ENCODE measurements at places on chromosomes 12 and 14.
A peak's percentile ranks its signal among the peaks of the same experiment; 100 is the strongest.

DNA sequence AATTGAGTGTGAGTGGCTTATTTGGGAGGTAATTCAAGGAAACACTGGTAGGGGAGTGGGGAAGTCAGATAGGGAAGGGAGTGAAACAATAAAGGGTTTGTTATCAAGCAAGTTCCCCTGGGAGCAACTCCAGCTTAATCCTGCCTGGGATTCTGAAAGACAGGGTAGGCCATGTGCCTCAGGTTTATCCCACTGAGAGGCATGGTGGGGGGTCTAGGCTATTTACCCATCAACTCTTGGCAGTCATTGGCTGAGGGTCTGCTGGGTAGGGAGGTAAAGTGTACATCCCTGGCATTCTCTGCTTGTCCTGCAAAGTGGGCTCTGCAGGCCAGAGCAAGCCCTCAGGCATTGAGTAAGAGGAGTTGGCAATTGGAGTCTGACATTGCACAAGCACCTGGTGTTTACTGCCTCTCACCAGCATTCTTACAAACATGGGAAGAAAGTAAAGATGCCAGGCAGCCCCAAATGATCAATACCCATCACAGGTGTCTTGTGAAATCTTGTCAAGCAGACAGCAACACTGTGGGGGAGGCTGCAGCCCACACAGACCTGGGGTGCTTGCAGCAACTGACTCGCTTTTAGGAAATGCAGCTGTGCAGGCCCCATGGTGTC, 169.3 kb downstream of the KTN1 start:
- DNase-seq = peak; percentile 23

DNA sequence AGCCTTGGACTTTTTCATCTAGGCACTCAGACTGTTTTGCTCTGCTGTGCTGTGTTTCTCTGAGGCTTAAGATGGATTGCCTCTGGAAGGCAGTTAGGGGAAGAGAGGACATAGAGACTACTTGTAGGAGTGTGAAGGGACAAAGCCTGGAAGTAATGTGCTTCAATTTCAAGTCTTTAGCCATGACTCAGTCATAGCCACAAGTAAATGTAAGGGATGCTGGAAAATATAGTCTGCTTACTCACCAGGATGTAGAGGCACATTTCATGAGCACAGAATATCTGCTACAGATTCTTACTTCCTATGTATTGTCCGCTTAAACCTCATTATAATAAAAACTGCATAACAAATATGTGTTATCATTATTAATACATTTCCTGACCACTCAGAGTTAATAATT, 794.3 kb upstream of the NOVA1 start:
- DNase-seq = no peak

DNA sequence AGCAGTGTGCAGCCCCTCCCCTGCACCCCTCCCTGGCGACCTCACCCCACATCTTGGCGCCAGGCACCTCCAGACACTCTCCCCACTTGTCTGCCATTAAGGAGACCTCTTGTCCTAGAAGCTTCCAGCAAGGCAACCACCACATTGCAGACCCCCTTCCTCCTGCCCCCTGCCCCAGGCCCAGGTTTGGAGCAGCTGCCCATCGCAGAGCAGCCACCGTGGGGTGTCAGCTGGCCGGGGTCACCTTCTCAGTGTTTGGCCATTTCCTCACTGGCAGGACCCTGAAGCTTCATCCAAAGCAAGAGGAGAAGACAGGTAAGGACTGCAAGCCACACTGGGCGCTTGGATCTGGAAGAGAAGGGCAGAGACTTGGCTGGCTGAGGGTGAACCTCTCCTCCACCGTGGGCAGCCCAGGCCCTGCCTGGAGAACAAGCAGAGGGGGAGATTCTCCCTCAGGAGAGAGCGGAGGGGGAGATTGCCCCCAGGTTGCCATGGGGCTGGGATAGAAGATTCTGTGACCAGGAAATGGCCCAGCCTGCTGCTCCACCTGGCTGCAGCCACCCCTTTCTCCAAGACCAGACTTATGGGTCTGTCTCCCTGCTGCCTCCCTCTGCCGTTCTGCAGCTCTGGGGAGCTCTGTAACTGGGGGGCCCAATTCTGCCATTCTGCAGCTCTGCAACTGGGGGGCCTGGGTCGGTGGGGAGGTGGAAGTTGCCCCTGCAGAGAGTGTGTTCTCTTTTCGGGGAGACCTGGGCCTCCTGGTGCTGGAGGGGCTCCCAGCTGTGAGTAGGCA, 72.9 kb upstream of the C14orf180 start:
- DNase-seq = no peak

- DNase-seq = peak; percentile 55
These were observed 26.3 kb downstream of the ITGA7 start for GRCh38 chr12:55681142-55682077.

DNA sequence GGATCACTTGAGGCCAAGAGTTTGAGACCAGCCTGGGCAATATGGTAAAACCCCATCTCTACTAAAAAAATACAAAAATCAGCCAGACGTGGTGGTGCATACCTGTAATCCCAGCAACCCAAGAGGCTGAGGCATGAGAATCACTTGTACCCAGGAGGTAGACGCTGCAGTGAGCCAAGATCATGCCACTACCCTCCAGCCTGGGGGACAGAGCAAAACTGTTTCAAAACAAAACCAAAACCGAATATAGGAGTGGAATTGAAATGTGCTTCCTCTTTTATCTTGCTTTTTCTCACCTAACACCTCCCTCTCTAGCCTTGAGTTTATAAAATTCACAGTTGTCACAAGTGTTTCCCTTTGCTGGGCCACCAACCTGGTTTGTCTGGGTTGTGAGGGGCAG, 181.9 kb downstream of the PAH start:
- no peak for DNase-seq

DNA sequence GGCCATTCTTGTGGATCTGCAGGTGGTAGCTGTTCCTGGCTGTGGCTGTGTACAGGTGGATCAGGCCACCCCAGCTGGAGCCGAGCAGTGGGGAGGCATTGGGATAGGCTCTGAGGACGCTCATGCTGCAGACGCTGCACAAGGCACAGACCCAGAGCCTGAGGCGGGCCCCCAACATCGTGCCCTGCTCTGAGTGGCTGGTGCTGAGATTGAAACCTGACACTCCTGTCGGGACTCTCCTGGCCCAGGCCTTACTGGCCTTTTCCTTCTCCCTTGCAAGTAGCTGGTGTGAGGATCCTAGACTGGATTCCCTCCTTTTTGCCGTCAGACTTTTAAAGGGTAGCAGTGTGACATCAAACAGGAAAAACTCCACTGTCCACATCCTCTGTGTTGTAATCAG, at the start of gene FGF23:
Gene FGF23, minus strand, starts transcription at position 308 of the 400 bp plus-strand sequence. Its CDS starts 130 bp downstream, at position 178.
- peak; percentile 12 for DNase-seq

DNA sequence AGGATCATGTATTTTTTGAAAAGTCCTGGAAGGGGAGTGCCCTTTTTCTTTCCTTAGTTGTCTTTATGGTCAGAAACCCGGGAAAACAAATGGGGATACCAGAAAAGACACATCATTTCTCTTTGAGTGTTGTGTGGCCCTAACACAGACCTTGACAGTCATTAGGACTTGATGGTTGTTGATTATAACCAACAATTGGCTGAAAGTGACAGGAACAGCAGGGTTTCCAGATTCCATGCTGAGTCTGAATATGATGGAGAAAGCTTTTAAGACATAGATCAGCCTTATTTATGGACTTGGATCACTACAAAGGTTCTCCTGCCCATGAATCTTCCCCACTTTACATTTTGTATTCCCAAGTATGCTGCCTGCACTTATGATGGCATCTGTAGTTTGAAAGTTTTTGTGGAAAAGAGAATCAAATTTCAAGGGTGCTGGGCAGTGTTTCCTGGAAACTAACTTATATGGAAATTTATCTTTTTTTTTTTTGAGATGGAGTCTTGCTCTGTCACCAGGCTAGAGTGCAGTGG, 30.4 kb downstream of the POLR3B start:
- no peak for DNase-seq

- DNase-seq = no peak
These were observed 2.6 kb upstream of the RIN3 start for GRCh38 chr14:92510972-92511371.

DNA sequence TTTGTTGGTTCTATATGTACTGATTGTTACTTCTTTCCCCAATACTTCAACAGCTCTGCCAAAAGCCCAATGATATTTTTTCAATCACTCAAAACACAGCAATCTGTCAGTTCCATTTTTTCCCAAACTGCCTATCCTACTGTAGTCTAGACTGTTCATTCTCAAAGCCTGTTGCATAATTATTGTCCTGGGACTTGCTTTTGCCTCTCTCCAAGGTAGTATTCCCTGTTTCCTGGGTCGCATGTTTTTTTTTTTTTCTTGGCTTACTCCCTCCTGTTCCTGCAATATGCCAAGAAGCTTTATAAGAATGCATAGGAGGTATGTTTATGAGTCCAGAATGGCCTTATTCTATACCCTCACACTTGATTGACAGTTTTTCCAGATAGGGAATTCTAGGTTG, 19.9 kb upstream of the CCNT1 start:
- no peak for DNase-seq

DNA sequence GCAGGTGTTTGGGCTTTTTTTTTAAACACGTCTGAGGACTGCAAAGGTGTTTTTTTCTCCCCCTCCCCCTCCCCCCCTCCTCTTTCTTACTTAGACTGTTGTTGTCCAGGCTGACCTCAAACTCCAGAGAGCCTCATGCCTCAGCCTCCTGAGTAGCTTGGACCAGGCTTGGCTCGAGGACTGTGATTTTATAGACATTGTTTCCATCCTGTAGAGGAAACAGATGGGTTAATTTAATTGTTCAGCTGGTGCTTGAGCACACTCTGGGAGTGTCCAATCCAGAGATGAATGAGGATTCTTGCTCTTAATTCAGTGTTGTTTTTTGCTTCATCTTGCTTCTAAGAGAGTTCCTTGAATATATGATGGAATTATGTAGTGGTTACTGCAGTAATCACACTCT, 42.1 kb downstream of the RASSF3 start:
- DNase-seq = no peak

DNA sequence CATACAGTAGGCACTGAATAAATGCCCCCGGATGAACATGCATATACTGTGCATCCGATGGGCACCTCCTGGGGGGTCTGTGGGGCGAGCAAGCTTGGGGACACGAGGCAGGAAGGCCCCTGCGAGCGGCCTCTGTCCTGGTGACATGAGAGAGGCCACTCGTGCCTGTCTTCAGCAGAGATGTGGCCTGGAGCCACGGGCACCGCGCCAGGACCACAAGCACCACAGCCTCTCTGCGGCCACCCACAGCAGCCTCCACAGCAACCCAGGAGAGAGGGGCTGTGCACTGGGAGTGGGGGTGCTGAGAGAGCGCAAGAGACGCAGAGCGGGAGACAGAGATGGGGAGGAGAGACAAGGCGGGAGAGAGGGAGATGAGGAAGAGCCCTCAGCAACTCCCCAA, 118.5 kb downstream of the RFLNA start:
- DNase-seq = no peak

GRCh38 chr14:48323665-48324064, 648.3 kb upstream of the MDGA2 start:
- DNase-seq = peak; percentile 28

GRCh38 chr14:52032204-52032801, 36.6 kb downstream of the NID2 start:
- peak; percentile 93 for DNase-seq

DNA sequence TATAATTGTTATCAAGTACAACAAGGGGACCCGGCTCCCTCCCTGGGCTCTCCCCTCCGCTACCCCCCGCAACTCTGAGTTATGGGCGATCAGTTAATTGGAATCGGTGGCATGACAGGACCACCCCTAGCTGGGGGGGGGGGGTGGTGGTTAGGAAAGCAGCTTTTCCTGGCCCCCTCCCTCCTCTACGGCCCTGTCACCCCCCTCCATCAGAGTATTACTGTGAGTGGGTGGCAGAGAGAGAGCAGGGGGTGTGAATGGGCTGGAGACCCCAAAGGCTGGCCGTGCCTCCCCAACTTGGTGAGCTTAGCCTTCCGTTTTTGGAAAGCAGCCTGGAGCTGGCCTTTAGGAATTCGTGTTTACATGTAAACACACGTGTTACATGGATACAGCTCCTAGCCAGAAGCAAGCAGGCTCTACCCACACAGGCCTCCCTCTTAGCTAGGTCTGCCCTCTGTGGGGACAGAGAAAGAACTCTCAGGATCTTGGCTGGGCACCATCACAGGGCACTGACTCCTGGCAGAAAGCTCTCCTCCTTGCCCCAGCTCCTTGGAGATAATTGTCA, 1.1 kb upstream of the HOXC4 start:
- no peak for DNase-seq

GRCh38 chr14:64937171-64937820, 5.2 kb downstream of the GPX2 start:
- no peak for DNase-seq

DNA sequence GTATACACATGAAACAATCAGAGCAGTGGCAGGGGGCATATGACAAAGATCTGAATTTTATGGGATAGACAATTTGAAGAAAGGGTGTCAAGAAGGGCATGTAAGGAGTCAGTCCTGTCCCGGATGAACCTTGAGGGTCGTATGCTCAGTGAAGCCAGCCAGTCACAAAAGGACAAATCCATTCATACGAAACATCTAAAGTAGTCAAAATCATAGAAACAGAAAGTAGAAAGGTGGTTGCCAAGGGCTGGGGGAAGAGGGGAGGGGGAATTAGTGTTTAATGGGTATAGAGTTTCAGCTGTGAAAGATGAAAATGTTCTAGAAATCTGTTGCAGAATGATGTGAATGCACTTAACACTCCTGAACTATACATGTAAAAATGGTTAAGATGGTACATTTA, 157.5 kb downstream of the TGFB3 start:
- no peak for DNase-seq

- no peak for DNase-seq
These were observed 313.2 kb downstream of the PCNX1 start for GRCh38 chr14:71220462-71220861.

DNA sequence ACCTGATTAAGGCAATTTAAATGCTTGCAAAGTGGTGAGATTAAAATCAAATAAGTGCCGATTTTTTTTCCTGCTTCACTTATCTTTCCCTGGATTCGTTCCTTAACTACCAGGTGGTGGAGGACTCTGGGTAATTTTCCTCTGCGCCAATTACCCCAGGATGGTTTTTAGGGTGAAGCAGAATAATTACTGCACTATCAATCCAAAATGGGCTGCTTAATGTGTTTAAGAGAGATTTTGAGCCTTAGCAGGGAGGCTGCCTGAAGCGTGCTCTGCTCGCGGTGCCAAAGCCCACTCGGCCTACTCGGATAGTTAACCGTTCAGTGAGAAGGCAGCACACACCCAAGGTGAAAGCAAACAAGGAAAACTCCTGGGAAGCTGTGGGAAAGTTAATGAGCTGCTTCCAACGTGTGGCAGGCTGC, 274.9 kb upstream of the LMO3 start:
- peak; percentile 34 for DNase-seq

Measured in retinal pigment epithelial cell (primary cell).